Stimulated activated CD4-positive, alpha-beta T cell treated with anti-CD3 and anti-CD28 coated beads, TNF-alpha, amount 100 ng/mL, for 1 hour (primary cell): ENCODE measurements at places on chromosomes 12 and 14.

DNA sequence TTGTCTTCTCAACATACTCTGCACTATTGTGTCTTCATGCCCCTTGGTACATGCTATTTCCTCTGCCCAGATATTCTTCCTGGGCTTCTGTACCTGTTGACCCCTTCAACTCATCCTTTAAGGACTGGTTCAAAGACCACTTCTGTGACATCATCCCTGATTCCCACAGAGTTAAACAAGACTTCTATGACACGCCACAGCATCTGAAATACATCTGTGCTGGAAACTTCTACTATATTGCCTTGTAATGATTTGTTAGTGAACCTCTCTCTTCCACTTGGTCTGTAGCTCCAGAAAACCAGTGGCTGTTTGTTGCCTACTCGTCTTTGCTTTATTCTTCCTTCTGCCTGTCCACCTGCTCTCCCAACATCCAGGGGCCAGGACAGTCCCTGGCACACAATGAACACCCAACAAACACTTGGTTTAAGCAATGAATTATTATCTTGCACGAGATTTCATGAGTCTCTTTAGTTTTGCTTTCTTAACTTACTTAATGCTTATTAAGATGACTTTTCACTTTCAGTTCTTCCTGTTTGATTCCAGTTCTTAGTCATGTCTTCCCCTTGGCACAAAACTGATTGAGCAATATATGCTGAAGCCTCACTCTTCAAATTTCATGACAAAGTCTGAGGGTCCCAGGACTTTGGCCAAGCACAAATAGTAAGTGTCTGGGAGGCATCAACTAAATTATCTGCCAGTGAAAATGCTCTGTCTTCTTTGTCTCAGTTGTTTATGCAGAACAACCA is 485.9 kb downstream of the APAF1 start:
- DNase-seq: no peak

- no peak for DNase-seq
Measured at GRCh38 chr12:1776170-1776921, 44.0 kb upstream of the LRTM2 start.

DNA sequence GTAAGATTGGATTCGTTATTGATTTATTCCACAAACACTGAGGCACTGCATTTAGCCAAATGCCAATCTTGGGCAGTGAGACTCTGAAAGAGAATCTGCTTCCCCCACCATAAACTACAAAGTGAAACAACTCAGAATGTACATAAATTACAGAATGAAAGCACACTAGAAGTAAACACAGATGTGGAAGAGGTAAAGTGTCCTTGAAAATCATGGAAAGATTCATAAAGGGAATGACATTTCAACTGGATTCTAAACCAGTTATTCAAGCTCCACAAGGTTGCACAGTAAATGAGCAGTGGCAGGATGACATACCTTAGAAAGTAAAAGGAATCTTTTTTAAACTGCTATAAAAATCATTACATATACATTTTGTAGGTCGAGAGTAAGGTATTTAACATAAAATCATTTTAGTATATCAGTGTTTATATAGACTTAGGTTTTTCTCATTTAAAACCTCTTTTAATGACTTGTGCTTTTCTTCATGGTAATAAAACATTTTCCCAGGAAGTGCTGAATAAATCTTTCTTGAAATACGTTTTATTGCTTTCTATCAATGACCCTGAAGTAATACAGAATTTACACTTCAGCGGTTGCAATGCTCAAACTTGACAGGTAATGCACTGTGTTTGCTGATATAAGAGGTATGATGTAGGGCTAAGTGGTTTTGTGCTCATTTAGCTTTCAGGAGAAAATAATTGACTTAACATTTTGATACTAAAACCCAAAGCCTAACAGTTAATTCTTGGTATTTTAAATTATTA is 270.6 kb downstream of the NAV3 start:
- no peak for DNase-seq

DNA sequence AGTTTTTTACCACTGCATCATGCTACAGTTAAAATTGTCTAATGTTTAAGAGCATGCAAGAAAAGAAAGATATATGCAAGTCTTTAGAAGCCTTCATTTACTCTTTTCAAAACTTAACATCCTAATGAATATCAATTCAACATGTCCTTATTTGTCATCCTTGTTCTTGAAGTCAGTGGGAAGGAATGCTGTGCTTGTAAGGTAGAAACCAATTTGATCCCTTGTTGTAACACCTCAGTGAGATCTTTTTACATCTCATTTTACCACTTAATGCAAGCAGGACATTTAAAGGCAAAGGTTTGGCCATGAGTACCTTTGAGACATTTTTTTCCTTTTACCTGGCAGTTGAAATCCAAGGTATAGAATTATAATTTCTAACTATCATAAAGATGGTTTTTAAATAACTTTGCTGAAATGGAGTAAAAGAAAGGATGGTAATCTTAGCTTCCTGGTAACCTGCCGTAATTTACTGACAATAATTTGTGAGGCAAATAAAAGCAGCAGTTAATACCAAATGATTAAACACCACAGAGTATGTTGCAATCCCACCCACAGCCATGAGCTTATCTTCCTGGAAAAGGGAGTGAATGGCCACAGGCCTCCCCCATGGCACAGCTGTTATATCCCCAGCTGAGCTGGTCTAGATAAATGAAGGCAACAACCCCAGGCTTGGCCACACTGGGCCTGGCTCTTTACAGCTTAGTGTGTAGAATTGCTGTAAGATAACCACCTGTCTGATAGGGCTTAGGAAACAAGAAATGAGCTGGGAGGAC is 33.2 kb upstream of the STRN3 start:
- DNase-seq: no peak

GRCh38 chr12:52359621-52360061 is 7.6 kb downstream of the KRT85 start:
- no peak for DNase-seq

DNA sequence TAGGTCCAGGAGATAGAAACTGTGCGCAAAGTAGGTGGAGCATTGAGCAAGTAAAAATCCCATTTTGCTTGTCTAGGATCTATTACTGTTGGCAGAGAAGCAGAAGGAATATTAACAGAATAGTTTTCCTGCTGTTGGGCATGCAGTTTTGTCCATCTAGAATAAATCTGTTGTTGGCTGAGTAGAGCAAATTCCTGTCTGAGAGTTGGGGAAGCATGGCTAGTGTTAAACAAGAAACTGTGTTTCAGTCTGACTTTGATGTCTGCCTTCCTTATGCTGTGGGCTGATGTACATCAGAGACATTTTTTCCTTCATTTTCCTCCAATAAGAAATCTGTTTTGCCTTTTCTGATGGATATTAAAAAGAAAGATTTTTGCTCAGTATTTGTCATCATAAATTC is 98.2 kb downstream of the RAD52 start:
- DNase-seq: no peak

- no peak for DNase-seq
Measured at GRCh38 chr14:23561873-23562821, 5.4 kb downstream of the AP1G2 start.

GRCh38 chr12:125696054-125696453 is 630.8 kb downstream of the AACS start:
- no peak for DNase-seq

DNA sequence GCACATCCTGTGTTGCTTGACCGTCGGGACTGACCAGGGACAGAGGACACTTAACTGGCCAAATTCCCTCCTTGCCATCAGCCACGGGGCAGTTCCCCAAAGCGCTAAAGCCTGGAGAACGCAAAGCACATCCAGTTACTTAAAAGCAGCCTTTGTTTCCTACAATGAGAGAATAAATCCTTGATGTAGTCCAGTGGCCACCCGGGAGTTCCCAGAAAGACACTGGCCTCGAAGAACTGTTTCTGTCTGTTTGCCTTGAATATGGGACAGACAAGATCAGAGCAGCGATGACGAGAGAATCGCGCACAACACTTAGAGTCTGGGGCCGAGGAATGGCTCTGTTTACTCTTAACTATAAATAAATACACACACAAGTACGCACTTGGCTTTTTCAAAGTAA is 102.2 kb downstream of the TNFAIP2 start:
- no peak for DNase-seq

DNA sequence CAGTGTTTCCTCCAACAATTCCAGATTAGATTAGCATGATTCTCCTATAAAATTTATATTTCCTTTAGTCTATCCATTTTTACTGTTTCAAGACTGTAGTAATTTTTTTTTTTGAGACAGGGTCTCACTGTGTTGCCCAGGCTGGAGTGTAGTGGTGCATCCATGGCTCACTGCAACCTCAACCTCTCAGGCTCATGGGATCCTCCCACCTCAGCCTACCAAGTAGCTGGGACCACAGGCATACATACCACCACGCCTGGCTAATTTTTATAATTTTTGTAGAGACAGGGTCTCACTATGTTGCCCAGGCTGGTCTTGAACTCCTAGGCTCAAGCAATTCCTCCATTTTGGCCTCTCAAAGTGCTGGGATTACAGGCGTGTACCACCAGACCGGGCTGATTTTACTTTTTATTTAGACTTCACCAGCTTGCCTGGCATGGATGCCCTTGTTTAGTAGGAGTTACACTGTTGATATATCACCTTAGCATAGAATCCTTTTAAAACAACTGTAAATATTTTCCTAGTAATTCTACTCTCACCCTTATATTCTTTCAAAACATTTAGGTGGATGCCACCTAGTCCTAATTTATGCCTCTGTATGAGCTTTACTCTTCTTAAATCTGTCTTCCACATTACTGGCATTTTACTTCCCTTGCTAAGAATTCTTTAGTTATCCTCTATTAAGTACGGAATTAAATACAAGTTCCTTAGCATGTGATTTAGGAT is 55.8 kb upstream of the LIMA1 start:
- DNase-seq: no peak

- DNase-seq: no peak
Measured at GRCh38 chr14:92590941-92591340, 77.4 kb downstream of the RIN3 start.

DNA sequence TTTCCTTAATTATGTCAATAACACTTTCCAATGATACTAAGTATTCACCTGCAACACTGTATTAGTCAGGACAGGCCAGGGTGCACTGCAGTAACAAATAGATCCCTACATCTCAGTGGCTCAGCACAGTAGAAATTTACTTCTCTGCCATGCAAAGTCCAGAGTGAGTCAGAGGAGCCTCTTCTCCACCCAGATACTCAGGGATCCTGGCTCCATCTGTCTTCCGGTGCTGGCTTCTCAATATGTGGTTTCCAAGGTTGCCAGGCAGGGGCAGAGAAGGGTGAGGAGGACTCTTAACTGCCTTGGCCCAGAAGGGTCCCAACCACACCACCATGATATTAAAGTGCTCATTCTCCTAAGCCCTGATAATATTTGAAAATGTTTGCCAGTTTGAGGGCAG is 47.8 kb downstream of the ADGRD1 start:
- DNase-seq: no peak

DNA sequence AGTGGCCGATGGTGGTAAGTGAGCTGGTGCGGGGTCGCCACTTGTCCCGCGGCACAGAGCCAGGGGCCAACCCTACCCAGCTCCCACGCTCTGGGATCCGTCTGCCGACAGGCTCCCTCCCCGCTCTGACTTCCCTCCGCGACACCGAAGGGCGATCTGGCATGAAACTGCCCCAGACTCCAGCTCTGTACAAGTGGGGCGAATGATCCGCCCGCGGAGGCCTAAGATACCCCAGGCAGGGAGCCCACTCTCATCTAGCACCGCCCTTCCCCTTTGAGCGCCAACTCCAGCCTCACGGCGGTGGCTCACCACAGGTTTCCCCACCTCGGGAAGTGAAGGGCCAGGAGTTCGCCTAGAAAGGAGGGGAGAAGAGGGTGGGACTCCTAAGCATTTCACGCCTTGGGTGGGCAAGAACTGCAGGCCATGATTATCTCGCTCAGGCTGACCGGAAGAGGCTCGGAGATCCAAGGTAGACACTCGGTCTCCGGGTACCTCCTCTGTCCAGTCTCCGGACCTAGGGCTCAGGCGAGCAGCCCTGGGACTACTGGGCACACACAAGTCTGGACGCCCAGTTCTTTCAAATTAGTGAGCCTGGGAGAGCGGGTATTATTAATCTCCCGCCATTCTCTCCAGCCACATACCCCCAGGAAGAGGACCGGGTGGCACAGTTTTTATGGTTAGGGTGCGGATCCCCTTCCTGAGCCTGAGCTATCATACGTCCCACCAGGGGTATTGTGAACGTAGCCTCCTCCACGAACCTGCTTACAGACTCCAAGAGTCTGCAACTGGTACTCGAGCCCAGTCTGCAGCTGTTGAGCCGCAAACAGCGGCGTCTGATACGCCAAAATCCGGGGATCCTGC is 849 bp downstream of the WNT1 start:
- DNase-seq: no peak

GRCh38 chr12:111767362-111768158 is 827 bp downstream of the ALDH2 start:
- no peak for DNase-seq

- DNase-seq: no peak
Measured at GRCh38 chr12:29782871-29783772, 620 bp downstream of the TMTC1 start.
